NCI-H1436 (cell line): ENCODE measurements at places on chromosomes 2 and 18.

- DNase-seq, result no peak
These were observed 91.7 kb downstream of the SESTD1 start for GRCh38 chr2:179172894-179173293.

DNA sequence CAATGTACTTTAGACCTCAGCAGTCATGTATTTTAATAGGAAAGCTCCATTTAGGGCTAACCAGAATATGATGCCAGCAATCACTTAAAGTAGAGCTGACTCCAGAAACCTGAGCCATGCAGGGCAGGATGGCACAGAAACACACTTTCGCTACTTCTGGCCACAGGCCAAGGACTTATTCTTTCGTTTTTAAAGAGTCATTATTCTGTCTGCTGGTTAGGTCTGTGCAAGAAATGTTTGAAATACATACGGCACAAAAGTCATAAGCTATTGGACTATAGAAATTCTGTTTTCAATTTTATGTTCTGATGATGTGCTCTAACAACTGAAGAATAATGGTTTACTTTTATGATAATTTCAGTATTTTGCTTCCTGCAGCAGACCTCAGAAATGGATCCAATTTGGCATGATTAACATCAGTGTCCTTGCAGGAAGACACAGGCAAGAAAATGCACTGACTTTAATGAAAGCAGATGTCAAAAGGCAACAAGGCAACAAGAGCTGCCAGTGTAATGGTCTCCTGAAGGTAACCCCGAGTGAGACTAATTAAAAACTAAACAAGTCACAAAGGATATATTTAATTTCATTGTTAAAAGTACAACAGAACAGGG, 114.4 kb upstream of the CHRNA1 start:
- peak; percentile 45 for DNase-seq

GRCh38 chr2:144671695-144672455, 152.0 kb upstream of the ZEB2 start:
- no peak for DNase-seq

- no peak for DNase-seq
These were observed 4.8 kb downstream of the ANKAR start for GRCh38 chr2:189679226-189679625.

- no peak for DNase-seq
These were observed 112.2 kb upstream of the EPAS1 start for GRCh38 chr2:46184794-46185583.

- no peak for DNase-seq
These were observed 102.0 kb upstream of the PIEZO2 start for GRCh38 chr18:11251229-11251890.

GRCh38 chr18:8367217-8367988, 241.8 kb upstream of the RAB12 start:
- DNase-seq, result peak; percentile 71

DNA sequence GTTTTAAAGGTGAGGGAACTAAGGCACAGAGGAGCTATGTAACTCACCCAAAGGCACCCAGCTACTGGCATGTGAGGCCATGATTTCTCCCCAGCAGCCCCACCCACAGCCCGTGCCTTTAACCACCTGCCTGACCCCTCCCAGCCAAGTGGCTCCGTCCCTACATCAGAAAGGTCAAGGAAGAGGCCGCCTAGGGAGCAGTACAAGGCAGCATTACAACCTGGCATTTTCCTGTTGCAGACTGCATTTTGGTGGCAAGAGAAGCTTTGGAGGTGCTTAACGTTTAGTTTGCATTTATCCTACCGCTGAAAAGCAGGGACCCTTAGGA, 17.5 kb downstream of the STEAP3 start:
- no peak for DNase-seq

- DNase-seq, result no peak
These were observed 42.2 kb upstream of the TPO start for GRCh38 chr2:1371082-1371481.

DNA sequence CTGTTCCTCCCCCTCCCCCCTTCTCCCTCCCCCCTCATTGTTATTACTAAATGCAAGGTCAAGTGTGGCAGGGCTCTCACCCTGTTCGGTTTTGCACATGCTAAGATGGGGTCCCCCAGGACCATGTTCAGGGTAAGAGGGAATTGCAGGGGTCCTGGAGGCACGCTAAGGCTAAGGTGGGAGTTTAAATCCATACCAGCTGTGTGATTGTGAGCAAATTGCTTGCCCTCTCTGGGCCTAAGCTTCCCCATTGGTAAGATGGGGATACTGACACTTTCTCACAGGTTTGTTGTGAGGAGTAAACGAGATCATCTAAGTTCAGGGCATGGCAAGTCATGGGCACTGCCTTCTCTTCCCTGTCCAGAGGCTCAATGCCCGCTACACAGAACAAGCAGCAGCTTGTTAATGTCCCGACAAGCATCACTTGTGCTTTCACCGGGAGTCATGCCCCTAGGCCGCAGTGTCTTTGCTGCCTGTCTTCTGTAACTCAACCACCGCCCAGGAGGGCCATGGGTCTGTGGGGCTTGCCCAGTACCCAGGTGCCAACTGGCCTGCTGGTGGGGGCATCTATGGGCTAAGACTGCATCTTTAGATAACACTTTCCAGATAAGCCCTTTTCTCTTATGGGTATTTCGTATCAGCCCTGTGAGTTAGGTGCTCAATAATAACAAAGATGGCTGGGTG, 279.1 kb downstream of the MYCN start:
- DNase-seq, result no peak
